ENCODE measurements at places on chromosomes 12 and 14.

DNA sequence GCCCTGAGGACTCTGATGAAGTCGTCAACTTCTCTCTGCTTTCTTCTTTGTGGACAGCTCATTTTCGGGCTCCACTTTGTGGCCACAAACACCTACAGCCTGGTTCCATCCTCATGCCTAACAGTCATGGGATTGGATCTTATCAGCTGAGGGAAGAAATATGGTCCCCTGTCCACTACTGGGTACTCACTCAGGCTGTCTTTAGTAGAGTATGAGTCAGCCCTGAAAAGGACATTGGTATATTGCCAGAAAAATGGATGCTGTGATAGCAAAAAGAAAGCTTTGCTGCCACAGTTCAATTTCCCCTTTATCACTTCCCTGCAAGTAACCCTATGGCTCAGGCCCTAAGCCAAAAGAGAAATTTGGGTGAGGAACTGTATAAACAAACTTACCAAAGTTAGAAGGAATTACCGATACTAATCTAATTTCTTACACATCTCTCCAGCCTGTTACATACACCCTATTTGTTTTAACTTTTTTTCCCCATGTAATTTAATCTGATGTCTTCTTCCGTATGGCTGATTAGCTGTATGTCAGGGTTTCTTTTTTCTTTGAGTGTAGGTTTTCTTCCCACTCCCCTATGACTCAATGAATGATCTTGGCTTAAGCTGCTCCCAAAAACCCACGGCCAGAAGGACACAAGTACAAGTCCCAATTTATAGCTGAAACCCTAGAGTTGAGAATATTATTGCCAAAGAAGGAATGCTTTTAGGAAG, 29.1 kb downstream of the MTHFD1 start:
- no peak for DNase-seq

- no peak for DNase-seq
Observed at GRCh38 chr14:66135831-66136230, 350.3 kb upstream of the CCDC196 start.

DNA sequence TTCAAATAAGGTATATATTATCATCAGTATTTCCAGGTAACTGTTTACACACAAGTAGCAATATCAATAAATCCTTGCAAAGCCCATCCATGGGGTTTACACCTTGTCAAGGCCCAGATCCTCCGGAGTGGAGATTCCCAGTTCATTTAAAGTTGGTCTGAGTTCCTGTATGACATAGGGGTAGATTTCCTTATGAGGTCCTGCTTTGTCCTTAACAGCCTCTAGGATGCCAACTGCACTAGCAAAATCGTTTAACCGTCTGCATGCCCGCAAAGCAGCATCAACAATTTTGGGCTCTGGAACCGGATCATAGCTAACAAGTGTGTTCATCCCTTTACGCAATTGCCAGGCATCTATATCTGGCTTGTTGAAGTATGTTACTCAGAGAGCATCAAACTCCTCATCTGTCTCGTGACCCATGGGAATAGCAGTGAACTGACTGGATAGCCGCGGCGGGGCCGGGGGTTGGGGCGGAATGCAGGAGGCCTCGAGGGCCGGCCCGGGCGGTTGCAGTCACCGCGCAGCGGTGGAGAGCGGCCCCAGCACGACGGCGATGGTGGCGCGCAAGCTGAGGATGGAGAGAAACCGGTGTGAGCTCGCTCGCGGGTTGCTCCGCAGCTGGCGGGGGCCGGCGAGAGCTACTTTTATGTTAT, 30.6 kb upstream of the FBXO34 start:
- no peak for DNase-seq

- no peak for DNase-seq
Observed at GRCh38 chr14:105528586-105529318, 2.4 kb downstream of the TMEM121 start.

DNA sequence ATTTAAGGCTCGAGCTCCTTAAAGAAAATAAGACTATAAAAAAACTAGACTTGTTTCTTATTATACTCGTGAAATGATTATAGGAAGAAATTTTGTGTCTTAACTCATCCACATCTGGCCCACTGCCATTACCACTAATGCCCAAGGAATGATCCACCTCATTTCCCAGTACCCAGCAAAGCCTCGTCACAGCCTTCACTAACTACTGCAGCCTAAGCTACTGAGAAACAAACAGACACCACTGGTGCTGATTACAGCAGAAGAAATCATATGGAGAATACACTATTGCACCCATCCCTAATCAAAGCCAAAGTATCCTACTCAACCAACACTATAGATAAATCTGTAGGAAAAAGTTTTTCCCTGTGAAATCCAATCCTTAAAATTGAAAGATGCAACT, 205.3 kb upstream of the NAV3 start:
- DNase-seq = no peak

GRCh38 chr14:82313889-82314288, 780.2 kb upstream of the SEL1L start:
- DNase-seq = peak; percentile 100

GRCh38 chr12:110622582-110622981, 8.7 kb downstream of the TCTN1 start:
- no peak for DNase-seq
